Myocyte (in vitro differentiated cells): ENCODE measurements at places on chromosomes 11 and 22.

DNA sequence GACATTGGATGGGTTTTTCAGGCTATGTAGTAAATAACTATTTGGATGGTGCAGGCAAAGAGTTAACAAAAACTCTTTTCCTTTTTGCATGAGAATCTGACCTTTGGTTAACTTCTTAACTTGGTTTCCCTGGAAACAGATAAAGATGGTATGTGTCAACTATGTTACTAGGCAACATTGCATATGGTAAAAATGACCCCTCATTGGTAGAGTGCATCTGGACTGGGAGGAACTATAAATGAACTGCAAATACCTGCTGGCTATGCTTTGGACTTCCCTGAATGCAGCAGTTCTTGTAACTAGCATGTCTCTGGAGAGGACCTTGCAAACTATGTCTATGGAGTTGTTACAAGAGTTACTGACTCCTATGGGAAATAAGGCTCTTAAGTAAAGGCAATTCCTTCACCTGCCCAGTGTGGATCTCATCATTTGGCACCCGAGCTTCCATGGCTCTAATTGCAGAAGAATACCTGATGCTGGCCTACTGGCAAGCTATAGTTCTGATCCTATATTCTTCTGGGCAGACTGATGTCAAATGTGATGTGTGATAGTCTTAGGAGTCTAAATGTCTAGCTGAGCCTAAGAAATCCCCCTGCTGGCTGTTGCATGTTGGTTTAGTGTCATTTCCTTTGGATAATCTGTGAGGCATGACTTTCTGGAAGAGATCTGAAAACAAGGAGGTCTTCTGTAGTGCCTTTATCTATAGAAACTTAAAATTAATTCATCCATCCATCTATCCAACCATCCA lies 126.7 kb upstream of the MTMR2 start:
- DNase-seq = no peak

GRCh38 chr22:46178755-46179505 lies 28.6 kb downstream of the PPARA start:
- no peak for DNase-seq

DNA sequence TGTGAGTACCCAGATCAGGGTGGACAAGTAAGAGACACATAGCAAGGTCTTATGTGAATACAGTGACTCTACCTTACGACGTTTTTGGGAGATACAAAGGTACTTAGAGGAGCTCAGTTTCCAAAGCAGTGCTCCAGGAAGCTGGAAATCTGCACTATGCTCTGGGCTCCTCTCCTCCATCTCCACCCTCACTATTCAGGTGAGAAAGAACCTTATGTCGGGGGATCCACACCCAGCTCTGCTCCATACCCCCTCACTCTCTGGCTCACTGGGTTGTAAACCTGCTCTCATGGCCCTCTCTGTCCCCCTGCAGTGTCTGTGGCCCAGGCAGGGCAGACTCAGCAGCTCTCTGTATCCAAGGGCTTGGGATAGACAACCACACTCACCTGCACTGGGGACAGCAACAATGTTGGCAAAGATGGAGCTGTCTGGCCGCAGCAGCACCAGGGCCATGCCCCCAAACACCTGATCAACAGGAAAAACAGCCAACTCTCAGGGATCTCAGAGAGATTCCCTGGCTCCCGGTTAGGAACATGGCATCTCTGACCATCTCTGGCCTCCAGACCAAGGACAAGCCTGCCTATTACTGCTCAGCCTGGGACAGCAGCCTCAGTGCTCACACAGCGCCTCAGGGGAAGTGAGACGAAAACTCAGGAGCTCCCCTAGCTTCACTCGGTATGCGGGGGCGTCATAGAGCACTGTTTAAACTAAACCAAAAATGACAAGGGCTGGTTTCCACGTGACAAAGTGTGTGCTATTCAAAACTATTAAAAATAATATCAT lies 60.9 kb upstream of the TOP3B start:
- DNase-seq = no peak

DNA sequence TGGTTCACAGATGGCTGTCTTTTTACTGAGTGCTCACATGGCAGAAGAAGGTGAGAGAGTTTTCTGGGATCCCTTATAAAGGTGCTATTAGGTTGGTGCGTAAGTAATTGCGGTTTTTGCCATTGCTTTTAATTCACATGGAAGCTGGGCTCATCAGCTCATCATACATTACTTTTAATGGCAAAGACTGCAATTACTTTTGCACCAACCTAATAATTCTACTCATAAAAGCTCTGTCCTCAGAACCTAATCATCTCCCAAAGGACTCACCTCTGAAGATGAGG lies 23.0 kb downstream of the RCN1 start:
- DNase-seq = no peak

DNA sequence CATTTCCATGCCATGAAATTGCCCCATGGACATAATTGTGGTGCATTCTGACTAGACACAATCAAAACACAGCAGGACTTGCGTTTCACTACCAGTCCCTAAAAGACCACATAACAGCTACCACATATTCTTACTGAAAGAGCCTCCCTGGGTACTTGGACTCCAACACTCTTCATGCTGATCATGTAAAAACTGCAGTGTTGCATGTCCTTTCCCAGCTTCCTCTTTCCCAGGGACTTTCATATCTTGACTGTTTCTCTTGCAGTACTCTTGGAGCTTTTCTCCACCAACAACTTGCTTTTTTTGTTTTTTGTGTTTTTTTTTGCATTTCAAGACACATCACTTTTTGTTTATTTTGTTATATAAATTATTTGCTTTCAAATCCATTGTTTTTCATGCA lies 22.9 kb downstream of the MS4A6E start:
- DNase-seq = no peak

DNA sequence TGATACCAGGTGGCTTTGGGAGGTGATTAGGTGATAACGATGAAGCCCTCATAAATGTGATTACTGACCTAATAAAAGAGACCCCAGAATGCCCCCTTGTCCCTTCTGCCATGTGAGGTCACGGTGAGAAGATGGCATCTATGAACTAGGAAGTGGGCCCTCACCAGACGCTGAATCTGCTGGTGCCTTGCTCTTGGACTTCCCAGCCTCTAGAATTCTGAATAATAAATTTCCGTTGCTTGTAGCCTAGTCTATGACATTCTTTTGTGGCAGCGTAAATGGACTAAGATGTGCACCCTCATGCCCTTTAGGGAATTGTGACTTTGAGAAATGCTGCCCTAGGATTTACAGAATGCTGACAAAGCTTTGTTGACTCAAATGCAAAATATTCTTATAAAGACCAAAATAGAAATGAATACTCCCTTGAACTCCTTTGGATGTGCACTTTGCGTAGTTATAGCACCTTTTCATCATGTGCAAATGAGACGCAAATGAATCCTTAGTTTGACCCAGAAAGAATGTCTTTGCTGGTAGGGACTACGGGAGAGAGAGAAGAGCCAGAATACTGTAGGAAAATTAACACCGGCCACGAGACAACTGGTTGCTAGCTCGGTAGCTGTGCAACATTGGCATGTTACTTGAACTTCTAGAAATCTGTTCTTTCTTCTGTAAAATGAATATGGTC lies 24.8 kb upstream of the EHF start:
- DNase-seq = no peak

GRCh38 chr22:19663286-19663815 lies 51.0 kb upstream of the SEPTIN5 start:
- peak; percentile 99 for DNase-seq

DNA sequence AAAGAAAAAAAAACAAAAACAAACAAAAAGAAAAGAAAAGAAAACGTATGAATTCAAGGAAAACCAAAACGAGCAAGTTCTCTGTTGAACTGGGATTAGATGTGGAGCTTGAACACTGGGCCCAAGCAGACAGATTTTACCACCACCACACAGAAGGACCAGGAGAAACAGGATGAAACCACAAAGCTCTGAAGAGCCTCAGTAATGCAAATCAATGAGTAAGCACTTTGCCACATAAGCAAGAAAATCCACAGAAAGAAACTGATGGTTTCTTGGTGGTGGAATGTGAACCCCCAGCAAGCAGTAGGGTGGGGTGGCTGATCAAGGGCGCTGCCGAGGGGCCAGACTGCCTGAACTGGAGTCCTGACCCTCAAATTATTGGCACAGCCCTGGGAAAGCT lies 50.9 kb upstream of the NFRKB start:
- DNase-seq = no peak
